ENCODE measurements at places on chromosomes 4 and X. TPM values are rescaled to one million over a fixed set of nuclear protein-coding genes. Genes with fewer than 3 reads are reported as not detected.

Gene CYSLTR1
- 8.2 TPM for total RNA-seq

Gene EIF1AX
- total RNA-seq: 39.5 TPM

Gene LUZP4
- total RNA-seq: 5.1 TPM

Gene AMBN
- total RNA-seq: 7.9 TPM

Gene GUCY1A1
- 252 TPM for total RNA-seq

Gene NPY1R
- total RNA-seq: 0.72 TPM

Gene FAAH2
- total RNA-seq: 2.9 TPM

Gene MAGED1
- 121 TPM for total RNA-seq

Gene GAGE1
- total RNA-seq: 1.4 TPM

Gene SHROOM4
- 7.0 TPM for total RNA-seq

Gene TBC1D14
- total RNA-seq: 35.6 TPM

Gene MAMLD1
- total RNA-seq: 0.72 TPM

DNA sequence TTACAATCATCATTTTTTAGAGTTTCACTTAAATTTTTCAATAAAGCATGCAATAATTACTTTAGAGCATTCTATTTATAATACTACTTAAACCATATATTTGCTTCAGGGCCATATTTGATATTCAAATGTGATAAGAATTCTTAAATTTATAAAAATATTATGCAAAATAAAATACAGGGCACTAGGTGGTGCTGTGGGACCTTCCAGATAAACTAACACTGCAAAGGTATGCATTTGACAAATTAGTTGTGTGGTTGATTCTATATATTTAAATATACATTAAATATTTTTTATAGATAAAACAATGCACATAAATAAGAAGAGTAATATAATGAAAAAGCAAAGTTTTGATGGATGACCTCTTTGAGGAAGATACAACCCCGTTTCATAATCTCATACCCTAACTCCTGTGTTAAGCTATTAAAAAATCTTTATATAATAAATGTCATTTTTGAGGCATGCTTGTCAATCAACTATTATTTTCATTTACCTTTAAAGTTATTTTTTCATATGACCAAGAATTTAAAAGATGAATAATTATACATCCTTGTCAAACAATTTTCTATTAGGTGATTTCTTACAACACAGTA is 128.4 kb downstream of the REELD1 start:
- peak; percentile 49 for DNase-seq

DNA sequence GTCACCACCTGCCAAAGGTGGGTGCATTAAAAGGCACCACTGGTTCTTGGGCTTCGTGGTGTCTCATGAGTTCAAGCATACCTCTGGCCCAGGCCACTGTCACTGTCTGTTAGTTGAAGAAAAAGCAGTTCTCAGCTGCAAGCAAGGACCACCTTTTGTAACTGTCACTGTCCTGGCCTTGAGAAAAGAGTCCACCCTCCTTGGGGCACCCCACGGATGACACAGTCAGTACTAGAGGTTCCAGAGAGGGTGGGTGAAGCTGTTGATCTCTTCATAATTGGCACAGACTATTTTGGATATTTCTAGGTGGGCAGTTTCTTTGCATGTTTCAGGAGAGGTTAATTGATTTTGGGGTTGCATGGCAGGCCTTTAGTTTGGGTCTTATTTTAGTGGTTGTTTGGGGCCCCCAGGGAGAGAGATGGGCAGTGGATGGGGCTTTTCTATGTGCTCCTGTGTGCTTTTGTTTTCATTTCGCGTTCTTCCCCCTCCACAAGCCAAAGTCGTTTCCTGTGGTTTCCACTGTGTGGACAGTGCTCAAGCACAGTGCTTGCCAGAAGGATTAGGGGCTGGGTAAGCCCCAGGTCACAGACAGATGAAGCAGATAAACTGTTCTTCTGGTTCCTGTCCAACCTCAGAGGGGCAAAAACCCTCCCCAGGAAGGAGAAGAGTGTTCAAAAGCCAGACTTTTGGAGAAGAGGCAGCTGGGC is 156.2 kb upstream of the PPP1R2C start:
- peak; percentile 6 for DNase-seq

DNA sequence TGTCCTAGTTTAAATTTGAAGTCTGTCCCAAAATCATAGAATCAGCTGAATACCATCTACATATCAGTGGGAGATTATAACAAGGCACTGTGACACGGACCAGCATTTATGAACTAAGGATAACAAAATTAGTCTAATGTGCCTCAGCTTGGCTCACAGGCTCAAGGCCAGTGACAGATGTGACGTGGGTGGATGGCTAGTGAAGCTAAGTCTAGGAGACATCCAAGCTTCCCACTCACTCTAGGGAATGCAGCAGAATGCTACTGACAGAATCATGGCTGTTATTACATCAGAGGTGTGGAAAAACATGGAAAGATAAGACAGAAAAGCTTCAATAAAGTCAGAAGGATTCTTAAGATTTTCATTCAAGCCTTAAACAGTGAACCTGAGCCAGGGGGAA is 329.9 kb downstream of the NAF1 start:
- DNase-seq: no peak

- DNase-seq: no peak
Observed at GRCh38 chr4:46387956-46388355, 2.0 kb downstream of the GABRA2 start.

DNA sequence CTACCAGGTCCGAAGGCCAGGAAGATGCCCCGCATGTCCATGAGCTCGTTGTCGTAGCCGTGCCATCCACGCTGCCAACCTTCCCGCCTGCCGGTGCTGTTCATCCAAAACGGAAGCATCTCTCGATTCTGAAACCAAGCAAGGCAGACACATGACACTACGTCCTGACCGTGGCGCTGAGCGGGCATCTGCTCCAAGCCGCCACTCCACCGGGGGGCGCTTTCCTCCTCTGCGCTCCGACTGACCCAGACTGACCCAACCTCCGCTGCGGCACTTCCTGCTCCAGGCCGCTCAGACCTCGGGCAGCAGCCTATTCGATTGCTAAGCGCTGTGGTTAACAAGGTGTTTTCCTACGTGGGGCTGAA is 120.5 kb downstream of the ENPP6 start:
- DNase-seq: no peak

DNA sequence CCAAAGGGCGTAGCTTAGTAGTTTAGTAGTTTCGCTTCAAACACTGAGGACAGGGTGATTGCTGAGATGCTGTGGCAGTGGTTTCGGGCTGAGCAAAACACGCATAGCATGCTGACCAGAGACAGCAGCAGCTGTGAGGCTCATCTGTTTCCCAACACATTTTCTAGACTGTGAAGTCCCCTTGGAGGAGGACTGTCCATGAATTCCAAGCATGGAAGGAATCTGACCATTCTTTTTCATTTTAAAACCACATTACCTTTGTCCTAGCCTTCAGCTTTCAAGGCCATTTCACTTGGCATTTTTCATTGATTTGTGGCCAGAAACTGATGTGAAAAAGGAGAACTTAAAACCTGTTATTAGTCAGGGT is 240.9 kb downstream of the PALLD start:
- DNase-seq: no peak

DNA sequence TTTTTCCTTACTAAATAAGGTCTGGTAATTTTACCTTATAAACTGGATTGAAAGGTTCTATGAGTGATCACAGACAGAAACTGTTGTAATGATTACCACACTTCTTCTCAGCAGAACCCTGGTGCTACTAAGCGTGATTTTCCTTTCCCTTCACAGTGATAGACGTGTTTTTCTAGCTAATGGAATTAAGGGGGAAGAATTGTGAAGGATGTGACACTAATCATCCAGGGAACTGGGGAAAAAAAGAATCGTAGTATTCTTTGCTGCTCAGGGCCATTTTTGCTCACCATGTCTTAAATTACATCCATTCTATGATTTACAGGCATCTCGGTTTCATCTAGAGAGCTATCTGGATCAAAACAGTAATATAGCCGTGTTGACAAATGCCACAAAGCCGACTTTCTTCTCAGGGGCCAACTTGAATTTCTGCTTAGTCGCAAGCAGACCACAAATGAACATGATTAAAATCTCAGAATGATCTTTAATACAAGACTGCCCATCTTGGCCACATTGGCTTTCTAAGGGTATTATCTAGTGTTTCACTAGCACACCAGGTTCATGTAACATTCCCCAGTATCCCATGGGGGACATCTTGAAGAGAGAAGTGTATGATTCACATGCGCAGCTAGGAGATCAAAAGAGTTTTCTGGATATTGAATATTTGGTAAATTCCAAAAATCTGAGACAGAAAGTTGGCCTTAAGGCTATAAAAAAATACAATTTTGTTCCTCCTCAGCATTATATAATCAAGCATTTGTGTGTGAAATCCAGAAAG is 154.0 kb downstream of the UGT8 start:
- no peak for DNase-seq

GRCh38 chrX:13487731-13488505 is 81.5 kb upstream of the EGFL6 start:
- peak; percentile 83 for DNase-seq

DNA sequence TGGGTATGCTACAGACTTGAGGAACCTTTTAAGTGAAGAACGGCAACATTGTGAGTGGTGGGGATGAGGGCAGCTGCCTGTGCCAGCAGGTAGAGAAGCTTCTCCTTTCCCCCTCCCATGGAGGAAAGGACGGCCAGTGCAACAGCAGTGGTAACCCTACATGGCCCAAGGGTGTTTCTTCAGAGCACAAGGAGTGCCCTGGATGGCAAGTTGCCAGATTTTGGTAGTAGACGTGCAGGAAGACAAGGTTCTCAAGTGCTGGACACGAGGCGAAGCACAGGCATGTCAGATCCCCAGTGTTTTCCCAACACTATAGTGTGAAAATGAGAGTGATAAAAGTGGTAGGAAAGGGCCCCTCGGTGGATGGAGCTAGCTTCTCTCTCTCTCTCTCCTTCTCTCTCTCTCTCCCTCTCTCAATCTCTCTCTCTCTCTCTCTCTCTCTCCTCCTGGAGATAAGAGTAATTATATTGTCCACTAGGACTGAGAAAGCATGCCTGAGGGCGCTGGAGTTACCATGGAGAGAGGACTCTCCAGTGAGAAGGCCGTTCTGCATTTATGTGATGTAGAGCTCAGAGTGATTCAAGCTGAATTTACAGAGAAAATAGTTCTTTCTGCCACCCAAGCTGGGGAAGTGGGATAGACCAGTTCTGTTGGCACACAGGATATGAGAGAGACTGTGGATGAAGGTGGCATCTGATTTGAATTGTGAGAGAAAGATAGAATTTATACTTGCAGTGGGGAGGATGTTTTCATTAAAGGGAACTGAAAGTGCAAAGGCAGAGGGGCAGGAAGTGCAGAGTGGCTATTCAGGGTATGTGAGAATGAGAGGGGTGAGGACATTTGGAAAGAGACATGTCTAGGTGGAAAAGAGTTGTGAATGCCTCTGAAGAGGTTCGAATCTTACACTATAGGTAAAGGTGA is 25.7 kb upstream of the TRPC3 start:
- DNase-seq: peak; percentile 21

DNA sequence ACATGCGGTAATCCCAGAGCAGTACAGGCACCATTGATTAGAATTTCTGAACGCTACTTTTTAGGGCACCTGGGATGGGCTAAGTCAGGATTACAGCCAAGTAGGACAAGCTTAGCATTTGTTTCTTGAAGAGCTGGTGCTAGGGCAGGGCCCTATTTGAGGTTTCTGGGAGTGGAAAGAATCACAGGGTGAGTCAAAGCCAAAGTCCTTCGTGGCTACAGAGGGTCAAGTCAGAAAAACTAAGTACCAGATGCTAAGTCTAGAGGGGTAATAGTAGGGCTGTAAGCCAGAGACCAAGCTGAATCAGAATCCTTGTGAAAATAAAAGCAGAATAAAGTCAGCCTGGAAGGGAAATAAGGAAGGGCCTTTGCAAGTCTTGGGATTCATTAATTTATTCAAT is 448.6 kb downstream of the ZIC3 start:
- no peak for DNase-seq

GRCh38 chr4:15376145-15376544 is 51.7 kb upstream of the C1QTNF7 start:
- no peak for DNase-seq

GRCh38 chrX:55867708-55868107 is 150.2 kb downstream of the RRAGB start:
- no peak for DNase-seq

DNA sequence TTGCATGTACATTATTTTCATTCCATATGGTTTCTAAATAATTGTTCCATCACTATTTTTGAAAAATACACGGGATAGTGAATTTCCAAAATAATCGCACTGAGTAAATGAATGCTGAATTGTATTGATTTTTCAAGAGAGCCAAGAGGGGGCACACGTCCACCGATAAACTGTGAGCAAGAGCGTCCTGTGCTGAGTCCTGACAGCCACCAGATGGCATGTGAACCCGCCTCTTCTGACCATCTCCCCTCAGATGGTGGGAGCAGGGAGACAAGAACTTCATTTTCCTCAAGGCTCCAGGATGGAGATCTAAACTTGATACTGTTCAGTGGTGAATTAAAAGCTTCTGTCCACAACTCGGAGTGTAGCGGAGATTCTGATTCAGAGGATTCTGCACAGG is 30.6 kb upstream of the IL9R start:
- DNase-seq: no peak

DNA sequence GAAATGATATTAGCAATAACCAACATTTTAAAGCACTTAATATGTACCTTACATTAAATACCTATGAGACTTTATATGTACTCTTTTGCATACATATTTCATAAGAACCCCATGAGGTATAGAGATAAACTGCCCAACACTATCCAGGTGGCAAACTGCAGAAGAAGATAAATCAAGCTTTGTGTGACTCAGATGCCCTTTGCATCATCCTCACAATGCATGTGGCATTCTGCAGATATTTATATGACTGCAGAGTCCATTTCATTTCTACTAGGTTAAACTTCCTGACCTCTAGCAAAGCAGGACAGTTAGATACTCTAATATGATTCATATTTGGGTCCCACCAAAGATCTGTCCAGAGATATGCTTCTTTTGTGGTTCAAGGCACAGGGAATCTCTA is 85.6 kb upstream of the RASGEF1B start:
- no peak for DNase-seq

- peak; percentile 76 for DNase-seq
Observed at GRCh38 chr4:86033171-86033570, 326.7 kb downstream of the MAPK10 start.

DNA sequence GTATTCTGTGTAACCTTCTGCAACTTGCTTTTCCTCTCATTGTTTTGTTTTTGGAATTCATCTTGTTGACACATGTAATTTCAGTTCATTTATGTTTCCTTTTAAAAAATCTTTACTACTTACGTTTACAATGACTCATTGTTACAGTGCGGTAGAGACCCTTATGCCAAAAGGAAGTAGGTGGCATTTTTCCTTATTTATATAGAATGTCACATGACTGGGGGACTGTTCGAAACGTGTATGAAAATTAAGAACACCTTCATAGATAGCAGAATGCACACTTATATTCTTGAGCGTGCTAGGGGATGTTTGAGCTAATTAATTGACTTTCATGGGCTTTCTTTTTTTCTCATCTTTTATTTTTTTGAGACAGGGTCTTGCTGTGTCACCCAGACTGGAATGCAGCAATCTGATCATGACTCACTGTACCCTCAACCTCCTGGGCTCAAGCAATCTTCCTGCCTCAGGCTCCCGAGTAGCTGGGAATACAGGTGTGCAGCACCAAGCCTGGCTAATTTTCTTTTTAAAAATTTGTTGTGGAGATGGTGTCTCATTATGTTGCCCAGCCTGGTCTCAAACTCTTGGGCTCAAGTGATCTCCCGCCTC is 7.3 kb downstream of the REPS2 start:
- DNase-seq: no peak

- DNase-seq: no peak
Observed at GRCh38 chrX:2673611-2674010, 17.5 kb upstream of the CD99 start.

Measured in umbilical cord (tissue), 2 donors.